Activated CD8-positive, alpha-beta T cell treated with anti-CD3 and anti-CD28 coated beads, Interleukin-2, amount 10 ng/mL, durations not matched to agents 7 days and 5 days (primary cell): ENCODE measurements at places on chromosomes 13 and 19. TPM values are rescaled to one million over a fixed set of nuclear protein-coding genes. Genes with fewer than 3 reads are reported as not detected.

NAPSA gene
- total RNA-seq = 1.2 TPM

ATP4A gene
- not detected for total RNA-seq

- no peak for DNase-seq
Measured at GRCh38 chr13:42538996-42539395, 35.0 kb upstream of the TNFSF11 start.

DNA sequence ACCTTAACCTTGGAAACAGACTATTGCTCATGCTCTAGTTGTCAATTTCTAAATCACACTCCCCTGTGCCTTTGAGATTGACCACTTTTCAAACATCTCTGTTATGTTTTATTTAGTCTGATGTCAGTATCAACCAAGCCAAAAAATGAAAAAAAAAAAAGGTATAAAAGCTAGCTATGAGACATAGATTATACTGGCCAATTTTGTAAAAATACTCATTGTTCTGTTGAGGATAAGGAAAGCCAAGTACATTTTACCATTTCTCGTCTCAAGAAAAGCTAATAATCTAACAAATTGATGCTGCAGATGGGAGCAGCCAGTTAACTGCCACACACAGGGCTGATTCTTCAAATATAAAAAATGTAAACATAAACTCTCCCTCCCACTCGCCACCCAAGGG lies 572.6 kb upstream of the KLF12 start:
- DNase-seq = no peak

- no peak for DNase-seq
Measured at GRCh38 chr13:34883396-34883795, 58.7 kb upstream of the NBEA start.

DNA sequence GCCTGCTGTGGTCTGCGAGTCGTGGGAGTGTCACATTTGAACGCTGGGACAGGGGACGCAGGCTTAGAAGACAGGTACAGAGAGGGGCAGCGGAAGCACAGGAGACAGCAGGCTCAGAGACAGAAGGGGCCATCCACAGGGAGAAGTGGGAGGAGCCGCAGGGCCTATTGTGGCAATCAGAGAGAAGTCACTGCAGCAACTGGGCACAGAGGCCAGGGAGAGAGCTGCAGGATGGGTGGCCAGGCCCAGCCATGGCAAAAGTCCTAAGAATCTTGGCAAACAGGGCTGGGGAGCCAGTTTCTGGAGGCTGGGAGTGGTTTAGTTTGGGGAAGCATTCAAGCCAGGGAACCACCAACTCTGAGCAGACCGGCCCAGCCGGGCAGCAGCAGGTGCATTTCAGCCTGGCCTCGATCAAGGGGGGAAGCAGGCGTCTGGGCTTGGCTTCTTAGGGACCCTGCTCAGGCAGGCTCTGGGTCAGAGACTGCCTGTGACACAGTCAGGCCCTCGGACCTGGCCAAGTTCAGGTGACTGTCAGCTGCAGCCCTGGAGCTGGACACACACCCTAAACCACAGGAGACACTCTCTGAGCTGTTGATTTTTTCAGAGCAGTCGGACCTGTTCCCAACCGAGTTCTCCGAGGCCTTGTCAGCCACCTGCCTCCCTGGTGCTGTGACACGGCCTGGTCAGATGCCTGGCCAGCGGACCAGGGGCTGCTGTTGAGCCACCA lies 11.8 kb downstream of the SH3GL1 start:
- no peak for DNase-seq

GRCh38 chr13:28958018-28958417 lies 137.9 kb downstream of the MTUS2 start:
- no peak for DNase-seq

GRCh38 chr13:20412691-20413355 lies 112.8 kb downstream of the CRYL1 start:
- DNase-seq = peak; percentile 42
